ENCODE measurements at places on chromosomes 1 and 21. TPM values are rescaled to one million over a fixed set of nuclear protein-coding genes. Genes with fewer than 3 reads are reported as not detected.

The PLEKHA6 gene
- 1.5 TPM for total RNA-seq

The DCST1 gene
- not detected for total RNA-seq

The PCBP3 gene
- total RNA-seq = 0.66 TPM

The TTC39A gene
- total RNA-seq = not detected

The FAM151A gene
- not detected for total RNA-seq

The MDM4 gene
- 75.6 TPM for total RNA-seq

The ADARB1 gene
- total RNA-seq = 39.6 TPM

The VAV3 gene
- 4.6 TPM for total RNA-seq

The NES gene
- total RNA-seq = not detected

The SPATA21 gene
- not detected for total RNA-seq

The FABP3 gene
- total RNA-seq = not detected

The RBM11 gene
- total RNA-seq = 3.8 TPM

The CNIH4 gene
- 48.5 TPM for total RNA-seq

The CYP4A11 gene
- total RNA-seq = not detected

The GPR3 gene
- 3.9 TPM for total RNA-seq

The FAM72C gene
- 12.3 TPM for total RNA-seq

The S100A3 gene
- not detected for total RNA-seq

The HPCAL4 gene
- total RNA-seq = 1.8 TPM

The LCE1D gene
- total RNA-seq = not detected

The MARK1 gene
- total RNA-seq = not detected

The KCNE2 gene
- not detected for total RNA-seq

The SPATA17 gene
- total RNA-seq = not detected

The C1orf210 gene
- total RNA-seq = not detected

The GBP3 gene
- 9.7 TPM for total RNA-seq

The TBX15 gene
- total RNA-seq = not detected

The REG4 gene
- total RNA-seq = 12.3 TPM

The TRAPPC10 gene
- 42.4 TPM for total RNA-seq

The WDR26 gene
- 61.4 TPM for total RNA-seq

The ADAMTS4 gene
- total RNA-seq = 2.5 TPM

The FAM167B gene
- total RNA-seq = not detected

The CTSK gene
- 2.4 TPM for total RNA-seq
